ENCODE measurements at places on chromosomes 12 and 14.

DNA sequence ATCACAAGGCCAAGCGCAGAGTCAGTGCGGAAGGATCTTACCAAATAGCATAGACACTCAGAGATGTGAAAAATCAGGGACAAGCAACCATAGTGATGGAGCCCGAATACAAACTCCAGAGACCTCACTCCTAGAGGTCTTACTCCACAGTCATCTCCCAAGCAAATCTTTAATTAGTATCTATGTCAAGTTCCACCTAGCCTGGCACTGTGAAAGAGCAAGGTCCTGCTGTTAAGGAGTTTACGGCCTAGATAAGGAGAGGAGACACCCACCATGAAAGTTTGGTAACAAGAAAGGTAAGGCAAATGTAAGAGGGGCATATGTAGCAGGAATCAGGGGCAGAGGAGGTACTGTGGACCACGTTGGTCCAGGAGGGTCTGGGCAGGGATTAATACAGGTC is 7.4 kb upstream of the PLEKHG6 start:
- DNase-seq: no peak

DNA sequence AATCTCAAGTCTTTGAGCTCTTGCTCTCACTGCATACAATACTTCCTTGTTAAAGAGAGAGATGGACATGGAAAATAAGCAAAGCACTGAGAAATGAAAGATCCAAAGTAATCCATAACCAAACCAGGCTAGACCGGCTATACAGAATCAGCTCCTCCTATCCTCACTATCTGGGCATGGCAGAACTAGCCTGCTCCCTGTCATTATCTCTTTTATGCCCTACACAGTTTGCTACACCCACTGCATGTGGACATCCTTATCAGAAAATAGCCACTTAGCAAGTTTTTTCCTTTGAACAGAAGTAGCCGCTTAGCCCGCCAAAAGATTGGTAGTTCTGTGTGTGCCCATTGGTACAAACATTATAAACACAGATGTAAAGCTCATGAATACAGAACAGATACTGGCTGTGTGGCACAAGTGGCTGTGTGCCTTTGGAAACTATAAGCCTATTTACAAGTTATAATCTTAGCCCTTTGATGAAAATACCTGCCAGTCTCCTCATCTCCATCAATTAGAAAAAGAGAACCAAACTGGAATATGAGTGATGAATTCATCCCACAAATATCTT is 34.7 kb downstream of the SPTB start:
- DNase-seq: no peak

DNA sequence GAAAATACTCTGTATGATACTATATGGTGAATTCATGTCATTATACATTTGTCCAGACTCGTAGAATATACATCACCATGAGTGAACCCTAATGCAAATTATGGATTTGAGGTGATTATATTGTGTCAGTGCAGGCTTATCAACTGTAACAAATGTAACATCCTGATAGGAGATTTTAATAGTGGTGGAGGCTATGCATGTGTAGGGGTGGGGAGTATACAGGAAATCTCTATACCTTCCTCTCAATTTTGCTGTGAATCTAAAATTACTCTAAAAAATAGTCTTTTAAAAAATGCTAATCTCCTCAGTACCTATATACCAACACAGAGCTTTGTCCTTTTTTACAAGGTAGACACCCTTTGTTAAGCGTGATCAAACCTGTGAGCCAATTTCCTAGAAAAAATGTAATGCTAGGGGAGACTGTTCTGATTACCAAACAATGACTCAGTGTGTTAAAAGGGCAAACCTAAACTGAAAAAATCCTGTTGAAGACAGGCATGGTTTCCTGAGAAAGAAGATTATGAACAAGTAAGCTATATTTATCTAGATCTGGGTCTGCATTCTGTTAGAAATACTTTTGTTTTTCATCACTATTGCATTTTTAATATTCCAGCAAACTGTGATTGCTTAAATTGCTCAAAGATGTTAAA is 170.9 kb downstream of the DUSP6 start:
- no peak for DNase-seq

DNA sequence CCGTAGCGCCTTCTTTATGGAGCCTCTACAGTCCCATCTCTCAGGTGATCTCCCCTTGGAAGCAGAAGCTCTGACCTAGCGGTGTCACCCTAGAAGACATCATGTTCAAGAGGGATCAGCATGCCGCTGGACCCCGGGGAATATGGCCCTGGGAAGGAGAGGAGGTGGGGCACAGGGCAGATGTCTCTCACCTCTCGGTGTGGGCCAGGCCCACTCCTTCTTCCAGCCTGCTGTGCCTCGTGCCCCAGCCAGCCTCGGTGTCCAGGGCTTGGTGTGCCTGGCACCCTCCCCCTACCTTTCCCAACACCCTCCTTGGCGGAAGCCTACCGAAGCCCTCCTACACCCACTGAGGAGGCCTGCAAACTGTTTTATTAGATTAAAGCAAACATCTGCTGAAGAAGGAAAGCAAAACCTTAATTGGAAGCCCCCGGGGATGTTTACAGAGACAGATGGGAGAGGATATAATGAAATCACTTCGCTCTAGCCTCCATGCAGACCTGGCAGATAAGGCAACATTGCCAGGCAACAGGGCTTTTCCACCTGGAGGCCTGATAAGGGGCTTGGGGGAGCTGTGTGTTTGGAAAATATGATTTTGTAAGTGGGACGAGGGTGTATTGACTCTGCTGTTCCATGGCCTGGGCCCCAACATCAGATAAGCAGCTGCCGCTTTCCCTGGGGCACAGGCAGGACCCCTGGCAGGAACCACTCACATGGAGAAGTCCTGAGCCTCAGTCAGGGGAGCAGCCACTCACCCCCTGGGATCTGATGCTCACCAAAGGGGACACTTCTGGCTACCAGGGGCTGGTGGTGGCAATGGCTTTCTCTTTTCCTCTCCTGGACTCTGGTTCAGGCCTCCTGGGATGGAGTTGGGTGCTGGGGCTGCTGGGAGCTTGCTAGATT is 5.7 kb upstream of the CHGA start:
- peak; percentile 72 for DNase-seq

DNA sequence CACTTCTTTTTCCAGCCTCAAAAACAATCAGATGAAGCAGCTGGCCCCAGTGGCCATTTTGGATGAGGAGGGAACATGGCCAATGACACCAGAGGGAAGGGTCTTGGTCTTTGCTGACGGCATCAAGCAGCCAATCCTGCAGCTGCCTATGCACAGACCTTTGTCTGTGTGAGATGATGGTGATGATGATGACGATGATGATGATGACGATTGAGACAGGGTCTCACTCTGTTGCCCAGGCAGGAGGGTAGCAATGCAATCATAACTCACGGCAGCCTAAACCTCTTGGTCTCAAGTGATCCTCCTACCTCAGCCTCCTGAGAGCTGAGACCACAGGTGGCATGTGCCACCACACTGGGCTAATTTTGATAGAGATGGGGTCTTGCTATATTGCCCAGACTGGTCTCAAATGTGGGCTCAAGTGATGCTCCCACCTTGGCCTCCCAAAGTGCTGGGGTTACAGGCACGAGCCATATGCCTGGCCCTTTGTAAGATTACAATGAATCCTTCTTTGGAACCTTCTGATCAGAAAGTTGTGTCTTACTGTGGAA is 26.5 kb upstream of the NCOR2 start:
- DNase-seq: no peak

GRCh38 chr12:4107911-4108697 is 165.5 kb upstream of the CCND2 start:
- DNase-seq: no peak

- DNase-seq: no peak
Observed at GRCh38 chr12:110134691-110135411, 10.7 kb downstream of the IFT81 start.

- no peak for DNase-seq
Observed at GRCh38 chr12:130876758-130877157, 4.9 kb downstream of the RAN start.

DNA sequence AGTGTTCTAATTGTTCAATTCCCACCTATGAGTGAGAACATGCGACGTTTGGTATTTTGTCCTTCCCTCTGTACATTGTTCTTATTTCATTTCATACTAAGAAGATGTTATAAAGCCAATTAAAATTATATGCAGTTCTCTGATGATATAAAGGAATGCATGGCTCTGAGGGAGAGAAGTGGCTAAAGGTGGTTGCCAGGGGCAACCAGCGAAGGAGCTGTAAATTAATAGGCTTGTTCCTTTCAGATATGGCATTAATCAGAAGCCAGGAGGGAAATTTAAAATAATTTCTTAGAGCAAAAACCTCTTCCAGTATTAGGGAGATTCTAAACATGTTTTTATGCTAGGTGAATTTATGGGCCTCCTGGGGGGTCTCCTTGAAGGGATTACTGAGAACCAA is 227.8 kb downstream of the TMEM117 start:
- no peak for DNase-seq

DNA sequence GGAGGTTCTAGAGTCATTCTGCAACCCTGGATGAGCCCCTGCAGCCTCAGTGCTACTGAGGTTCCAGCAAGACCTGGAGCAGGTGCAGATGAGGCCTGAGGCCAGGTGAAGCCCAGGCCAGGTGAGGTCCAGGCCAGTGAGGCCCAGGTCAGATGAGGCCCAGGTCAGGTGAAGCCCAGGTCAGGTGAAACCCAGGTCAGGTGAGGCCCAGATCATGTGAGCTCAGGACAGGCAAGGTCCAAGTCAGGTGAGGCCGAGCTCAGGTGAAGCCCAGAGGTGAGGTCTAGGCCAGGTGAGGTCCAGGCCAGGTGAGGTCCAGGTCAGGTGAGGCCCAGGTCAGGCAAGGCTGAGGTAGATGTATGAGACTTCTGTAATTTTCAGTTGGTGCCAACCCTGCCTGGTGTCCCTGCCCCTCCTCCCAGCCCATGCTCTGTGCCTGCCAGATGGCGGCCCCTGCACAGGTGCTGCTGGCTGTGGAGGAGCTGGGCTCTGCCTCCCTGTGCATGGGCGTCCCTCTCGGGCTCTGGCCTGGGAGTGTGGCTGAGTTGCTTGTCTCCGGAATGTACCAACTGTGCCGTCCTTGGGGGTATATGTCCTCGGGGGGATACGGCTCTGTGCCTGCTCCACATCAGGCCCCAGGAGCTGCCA is 388.5 kb downstream of the TMEM121 start:
- no peak for DNase-seq

- DNase-seq: no peak
Observed at GRCh38 chr12:83027021-83027723, 340.5 kb downstream of the TMTC2 start.

GRCh38 chr12:14885718-14886221 is at the start of gene MGP:
MGP (minus strand) TSS chr12:14885854; CDS start chr12:14885791, 63 bp downstream.
- no peak for DNase-seq

- DNase-seq: no peak
Observed at GRCh38 chr14:87494010-87494409, 499.0 kb downstream of the GALC start.
